Activated T-cell treated with anti-CD3 and anti-CD28 coated beads for 1 hour (primary cell): ENCODE measurements at places on chromosomes 11 and 22.

DNA sequence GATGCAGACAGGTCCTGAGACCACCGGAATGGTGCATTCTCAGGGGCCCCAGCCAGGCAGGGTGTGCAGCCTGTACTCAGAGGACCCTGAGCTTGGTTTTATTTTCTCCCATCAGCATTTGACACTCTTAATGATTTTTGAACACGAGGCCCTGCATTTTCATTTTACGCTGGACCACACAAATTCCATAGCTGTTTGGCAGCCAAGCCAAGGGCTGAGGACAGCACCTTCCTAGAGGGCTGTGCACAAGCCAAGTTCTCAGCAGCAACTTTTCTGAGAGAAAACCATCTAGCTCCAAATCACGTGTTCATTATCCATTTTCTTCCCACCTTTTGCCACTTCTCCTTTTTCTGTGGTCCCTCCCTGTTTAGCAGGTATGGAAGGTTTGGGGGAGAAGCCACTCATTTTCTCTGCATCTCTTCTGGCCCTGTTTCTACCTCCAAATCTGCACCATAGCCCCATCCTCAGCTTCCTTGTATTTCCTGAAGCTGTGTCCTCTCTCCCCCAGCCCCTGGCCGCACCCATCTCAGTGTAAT, 60.4 kb downstream of the TRAF6 start:
- no peak for DNase-seq

DNA sequence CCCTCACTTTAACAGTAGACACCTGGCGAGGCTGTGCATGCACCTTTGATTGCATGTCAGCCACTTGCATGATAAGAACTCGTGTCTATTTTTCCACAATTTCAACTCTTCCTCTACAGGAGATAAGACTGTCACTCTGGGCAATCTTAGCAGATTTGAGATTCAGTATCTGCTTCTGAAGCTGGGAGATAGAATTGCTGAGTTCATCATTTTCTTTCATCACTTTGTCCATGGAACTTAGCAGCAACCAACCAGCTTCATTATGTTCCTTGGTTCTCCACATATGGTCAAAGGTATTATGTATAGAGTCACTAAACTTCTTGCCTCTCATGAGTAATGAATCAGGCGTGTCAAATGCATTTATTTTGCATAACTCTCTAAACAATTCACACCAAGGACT, 17.1 kb downstream of the MTNR1B start:
- no peak for DNase-seq

- no peak for DNase-seq
Observed at GRCh38 chr11:132158091-132158490, 787.7 kb downstream of the NTM start.

DNA sequence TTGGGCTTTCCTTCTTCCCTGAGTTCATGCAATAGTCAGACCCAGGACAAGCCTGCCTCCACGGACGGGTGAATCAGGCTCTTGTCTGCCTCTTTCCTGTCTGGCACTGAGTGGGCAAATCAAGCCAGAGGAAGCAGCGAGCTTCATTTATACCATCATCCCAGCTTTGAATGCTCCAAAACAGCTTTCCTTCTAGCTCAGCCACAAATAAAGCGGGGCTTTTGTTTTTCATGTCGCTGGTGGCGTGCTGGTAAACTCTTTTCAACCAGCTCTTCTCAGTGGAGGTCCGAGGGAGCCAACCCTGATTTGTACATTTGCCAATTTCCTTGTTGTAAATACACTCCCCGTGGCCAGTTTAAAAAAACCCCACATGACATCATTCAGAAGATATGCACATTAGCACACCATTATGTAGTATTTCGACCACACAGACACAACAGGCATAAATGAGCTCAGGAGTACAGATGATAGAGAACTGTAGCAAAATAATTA, 8.6 kb downstream of the C11orf91 start:
- DNase-seq, result no peak

DNA sequence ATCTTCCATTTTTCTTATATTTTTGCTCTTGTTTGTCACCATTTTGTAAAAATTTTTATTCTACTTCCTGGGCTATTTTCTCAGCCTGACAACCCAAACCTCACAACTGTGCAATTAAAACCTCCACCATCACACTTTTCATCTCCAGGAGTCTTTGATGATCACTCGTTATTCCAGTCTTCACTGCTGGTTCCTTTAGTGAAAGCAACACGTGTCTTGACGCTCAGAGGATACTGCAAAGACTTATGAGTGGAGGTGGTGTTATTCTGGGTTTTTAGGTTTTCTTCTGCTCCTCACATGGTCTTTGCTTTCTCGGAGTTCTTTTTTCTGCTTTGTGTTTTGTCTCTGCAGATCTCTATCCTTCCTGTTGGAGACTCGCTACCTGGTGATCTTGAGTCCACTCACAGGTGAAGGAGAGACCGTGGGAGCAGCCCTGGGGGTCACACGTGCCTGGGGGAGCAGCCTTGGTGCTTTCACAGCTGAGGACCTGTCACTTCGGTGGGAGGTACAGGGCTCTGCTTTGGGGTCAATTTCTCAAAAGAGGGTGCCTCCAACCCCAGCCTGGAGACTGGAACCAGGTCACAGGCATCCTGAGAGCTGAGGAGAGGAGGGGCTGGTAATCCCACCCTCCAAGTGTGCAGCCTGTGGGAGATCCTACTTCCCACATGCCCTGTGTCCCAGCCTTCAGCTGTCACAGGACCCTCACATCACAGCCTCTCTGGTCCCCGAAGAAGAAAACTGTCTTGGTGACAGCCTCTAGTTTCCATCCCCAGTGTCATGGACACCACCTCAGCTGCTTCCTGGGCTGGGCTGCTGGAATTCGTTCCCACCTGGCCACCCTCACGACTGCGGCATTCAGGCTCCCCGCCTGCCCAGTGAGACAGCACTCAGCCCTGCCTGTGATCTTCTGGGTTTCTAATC, 11.0 kb downstream of the SULT4A1 start:
- no peak for DNase-seq

- DNase-seq, result no peak
Observed at GRCh38 chr11:108453207-108453835, 14.0 kb downstream of the C11orf65 start.

- DNase-seq, result no peak
Observed at GRCh38 chr11:117649296-117650055, 147.5 kb downstream of the DSCAML1 start.

GRCh38 chr11:117395476-117395875, 67.8 kb downstream of the CEP164 start:
- DNase-seq, result no peak

DNA sequence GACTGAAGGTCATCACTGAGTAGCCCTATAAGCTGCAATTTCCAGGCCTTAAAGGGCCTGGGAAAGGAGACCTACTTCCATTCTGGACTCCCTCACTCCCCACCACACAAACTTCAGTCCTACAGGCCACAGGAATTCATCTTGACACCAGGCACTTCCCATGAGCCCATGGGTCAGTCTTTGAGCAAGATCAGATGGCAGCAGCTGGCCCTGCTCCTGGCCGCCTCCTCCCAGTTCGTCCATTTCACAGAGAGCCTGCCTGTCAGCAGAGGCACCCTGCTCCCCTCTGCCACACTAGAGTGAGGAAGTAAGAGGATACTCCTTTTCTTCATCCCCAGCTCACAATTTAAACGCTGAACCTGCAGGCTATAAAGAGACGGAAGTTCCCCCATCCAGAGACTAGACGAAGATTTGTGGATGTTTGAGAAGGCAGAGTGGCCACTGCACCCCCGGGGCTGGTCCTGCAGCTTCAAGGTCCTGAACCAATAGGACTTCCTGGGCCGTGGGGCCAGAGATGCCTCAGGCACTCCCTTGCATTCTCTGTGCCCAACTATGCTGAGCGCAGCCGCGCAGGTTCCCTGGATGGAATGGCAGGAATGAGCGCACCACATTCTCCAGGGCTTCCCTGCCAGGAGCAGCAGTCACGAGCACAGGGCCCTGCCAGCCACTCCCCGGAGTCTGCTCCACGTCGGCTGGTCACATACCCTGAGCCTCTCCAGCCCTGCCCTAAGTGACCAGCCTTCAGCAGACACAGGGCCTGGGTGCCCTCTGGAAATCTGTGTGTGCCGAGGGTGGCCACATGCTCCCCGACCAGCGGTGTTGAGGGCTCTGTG, 33.5 kb upstream of the BID start:
- DNase-seq, result no peak

DNA sequence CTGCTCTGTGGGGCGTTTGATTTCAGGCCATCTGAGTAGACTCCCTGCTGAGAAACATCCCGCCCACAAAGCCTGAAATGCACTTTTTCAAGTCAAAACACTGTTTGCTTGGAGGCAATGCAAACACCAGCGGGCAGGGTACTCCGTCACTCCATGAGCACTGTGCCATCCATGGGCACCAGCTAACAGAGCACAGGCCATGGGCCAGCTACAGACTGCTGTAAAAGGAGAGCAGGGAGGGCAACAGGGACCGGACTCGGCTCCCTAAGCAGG, 16.6 kb upstream of the EFCAB6 start:
- no peak for DNase-seq

DNA sequence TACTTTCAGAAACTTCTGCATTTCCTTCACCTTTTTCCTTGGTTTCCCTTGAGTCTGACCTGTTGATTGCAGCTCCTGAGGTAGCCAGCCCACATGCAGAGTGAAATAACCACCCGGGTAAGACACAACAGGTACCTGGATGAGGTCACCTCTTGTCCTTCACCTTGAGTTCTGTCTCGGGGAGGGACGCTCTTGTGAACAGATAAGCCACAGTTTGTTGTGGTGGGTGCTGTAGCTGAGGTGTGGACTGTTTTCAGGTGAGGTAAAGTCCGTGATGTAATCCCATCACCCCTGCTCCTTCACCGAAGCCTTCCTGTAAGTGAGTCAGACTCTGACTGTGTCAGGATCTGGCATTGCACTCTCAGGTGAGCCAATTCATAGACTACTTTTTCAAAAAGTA, 183.1 kb downstream of the NAV2 start:
- no peak for DNase-seq

- no peak for DNase-seq
Observed at GRCh38 chr22:17130199-17130598, 9.0 kb upstream of the TMEM121B start.

- no peak for DNase-seq
Observed at GRCh38 chr22:27063841-27064240, 406.5 kb downstream of the MIAT start.

- no peak for DNase-seq
Observed at GRCh38 chr22:36860821-36861659, at the start of gene NCF4. Gene NCF4, plus strand, starts transcription at chr22:36861006. Its CDS starts 166 bp downstream, at chr22:36861172.

- no peak for DNase-seq
Observed at GRCh38 chr22:28477556-28477955, 202.1 kb downstream of the TTC28 start.

DNA sequence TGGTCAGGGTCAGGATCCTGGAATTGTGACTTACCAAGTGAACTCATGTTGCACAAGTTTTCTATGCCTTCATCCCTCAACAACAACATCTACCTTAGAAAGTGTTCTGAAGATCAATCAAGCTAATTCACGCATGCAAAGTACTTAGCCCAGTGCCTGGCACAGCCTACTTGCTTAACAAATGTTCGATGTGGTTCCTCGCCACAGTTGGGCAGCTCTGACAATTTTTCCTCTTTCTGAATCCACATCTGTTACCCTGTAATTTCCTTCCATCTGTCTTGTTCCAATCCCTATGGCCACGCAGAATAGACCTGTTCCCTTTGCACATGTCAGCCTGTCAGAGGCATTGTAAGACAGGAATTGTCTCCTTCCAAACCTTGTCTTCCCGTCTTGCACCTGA, 1415.2 kb downstream of the TBC1D22A start:
- DNase-seq, result no peak

GRCh38 chr11:126413843-126414405, 58.4 kb downstream of the ST3GAL4 start:
- DNase-seq, result no peak

DNA sequence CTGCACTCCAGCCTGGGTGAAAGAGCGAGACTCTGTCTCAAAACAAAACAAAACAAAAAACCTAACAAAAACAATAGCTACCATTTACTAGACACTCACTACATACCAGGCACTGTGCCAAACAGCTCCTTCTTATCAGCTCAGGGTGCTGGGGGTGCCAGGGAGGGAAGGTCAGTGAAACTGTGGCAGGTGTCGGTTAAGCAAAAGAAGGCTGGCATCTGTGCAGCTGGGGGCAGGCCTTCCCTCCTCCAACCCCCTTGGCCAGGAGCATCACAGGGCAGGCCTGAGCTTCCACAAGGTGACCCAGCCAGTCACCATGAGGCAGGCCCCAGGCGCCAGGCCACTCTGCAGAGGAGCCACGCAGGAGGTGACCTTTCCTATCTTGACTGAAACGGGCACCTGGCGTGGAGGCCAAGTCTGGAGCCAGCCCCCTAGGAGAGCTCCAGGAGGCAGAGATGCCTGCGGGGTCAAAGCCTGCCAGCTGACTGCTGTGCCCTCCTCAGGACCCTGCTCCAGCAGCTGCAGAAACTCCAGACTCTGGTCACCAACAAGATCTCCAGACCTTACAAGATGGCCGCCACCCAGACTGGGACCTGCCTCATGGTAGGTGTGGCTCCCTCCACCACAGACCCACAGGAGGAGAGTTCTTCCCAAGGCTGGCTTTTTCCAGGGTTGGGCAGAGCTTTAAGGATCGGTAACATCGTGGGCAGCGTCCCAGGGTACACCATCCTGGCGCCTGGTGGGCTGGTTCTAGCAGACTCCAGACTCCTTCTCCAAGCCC, 31.3 kb upstream of the DGKZ start:
- no peak for DNase-seq

DNA sequence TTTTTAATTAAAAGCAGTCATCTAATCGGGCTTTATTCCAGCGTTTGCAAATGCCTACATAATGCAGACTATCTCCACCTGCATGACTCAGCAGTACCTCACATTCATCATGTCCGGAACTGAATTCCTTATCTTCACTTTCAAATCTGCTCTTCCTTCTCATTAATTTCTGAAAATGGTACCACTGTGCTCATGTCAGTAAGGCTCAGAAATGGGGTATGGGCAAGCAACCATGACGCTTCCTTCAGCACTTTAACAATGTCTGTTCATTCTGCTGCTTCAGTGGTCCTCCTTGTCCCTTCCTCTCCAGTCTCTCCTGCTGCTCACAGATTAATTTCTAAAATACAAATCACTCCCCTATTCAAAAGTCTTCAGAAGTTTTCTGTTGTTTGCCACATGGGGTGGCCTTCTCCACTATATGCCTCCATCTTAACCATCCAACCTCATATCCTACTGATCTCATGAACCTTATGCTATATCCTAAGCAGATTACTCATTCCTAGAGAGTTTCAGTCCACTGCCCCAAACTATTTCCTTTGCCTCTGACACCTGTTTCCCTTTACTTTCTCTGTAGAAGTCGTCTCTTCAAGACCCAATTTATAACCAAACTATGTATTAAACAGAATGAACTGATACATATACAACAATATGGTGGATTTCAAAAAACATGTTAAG, 7.0 kb downstream of the GTF2H1 start:
- no peak for DNase-seq

DNA sequence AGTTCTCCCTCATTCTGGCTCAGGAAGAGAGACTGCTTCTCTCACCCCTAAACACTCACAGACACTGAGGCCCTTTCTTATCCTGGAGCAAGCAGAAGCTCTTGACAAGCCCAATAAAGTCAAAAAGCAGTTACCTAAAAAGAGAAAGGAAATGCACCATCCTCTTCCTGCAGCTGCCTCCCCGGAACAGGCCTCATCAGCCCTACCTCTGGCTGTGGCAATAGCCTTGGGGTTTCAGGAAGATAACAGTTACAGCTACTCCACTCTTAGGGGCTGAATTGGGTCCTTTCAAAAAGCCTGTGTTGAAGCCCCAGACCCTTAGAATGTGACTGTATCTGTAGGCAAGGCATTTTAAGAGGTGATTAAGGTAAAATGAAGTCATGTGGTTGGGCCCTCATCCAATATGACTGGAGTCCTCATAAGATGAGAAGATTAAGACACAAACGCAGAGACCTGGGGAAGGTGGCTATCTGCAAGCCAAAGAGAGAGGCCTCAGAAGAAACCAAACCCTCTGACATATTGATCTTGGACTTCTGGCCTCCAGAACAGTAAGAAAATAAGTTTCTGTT, 3.5 kb upstream of the LGALS12 start:
- no peak for DNase-seq
